ENCODE measurements at places on chromosomes 2 and 18.

- DNase-seq: no peak
Observed at GRCh38 chr18:13620206-13620672, 106.1 kb downstream of the FAM210A start.

- no peak for DNase-seq
Observed at GRCh38 chr2:10366601-10367270, 64.0 kb downstream of the HPCAL1 start.

DNA sequence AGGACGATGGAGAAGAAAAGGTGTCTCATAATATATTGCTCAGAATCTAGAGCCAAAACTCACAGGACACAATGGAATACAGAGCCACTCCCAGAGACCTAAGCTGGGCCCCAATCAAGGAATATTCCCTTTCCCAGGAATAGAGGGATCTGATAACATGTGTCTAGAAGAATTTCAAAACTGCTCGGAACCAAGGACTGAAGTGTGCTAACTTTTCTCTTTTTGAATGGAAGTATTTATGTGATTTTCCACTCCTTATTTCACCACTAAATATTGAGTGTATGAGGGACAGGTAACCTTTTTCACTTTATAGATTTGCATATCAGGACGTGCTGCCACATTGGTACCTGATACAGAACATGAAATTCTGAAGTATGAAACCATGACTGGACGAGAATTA lies 9.2 kb upstream of the C2orf69 start:
- DNase-seq: no peak

GRCh38 chr2:142869461-142870106 lies 7.9 kb upstream of the KYNU start:
- no peak for DNase-seq

DNA sequence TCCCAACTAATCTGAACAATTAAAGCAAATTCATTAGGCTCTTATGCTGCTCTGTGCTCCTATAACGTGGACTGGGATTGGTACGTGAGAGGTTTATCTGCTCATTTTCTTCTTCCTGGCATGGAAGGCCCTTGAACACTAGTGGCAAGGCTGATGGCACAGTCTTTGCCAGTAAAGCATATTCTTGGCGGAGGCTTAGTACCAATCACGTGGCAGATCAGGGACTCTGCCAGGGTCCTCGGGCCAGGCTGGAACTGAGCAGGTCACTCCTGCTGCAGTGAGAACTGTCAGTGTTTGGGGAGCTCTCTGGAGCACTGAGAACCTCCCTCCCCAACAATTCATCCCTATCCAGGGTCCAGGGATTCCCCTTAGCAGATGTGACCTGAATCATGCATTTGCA lies 3.7 kb upstream of the ALPK2 start:
- no peak for DNase-seq

DNA sequence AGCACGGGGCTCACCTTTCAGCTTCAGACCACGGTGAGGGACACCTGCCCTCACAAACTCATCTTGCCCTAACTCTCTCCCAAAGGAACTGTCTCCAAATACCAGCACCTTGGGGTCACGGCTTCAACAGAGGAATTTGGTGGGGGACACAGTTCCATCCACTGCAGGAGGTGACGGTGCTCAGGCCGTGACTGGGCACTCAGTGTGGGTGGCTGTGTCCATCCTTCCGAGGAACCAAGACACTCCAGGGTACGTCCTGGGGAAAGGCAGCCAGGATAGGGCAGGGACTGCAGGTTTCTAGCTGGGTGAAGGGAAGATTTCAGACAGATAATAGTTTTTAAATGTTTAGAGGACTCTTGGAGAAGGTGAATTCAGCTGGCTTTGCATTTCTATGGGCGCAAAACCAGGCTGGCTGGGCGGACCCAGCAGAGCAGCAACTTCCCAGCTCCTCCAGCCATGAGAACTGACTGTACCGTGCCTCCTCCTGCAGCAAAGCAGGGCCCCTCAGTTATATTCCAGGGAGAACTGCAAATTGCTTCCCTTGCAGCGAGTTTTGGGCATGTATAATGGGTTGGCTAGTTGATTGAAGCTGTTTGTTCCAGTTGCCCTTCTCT lies 23.9 kb upstream of the ALLC start:
- DNase-seq: no peak

DNA sequence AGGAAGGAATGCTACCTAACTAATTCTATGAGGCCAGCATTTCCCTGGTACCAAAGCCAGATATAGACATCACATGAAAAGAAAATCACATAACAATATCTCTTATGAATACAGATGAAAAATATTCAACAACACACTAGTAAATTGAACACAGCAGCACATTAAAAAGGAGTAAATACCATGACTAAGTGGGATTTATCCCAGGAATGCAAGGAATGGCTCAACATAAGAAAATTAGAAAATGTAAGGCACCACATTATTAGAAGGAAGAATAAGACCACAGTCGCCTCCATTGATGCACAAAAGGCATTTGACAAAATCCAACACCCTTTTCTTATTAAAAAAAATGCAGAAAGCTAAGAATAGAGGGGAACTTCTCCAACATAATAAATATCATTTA lies 133.9 kb downstream of the TTC32 start:
- DNase-seq: no peak

DNA sequence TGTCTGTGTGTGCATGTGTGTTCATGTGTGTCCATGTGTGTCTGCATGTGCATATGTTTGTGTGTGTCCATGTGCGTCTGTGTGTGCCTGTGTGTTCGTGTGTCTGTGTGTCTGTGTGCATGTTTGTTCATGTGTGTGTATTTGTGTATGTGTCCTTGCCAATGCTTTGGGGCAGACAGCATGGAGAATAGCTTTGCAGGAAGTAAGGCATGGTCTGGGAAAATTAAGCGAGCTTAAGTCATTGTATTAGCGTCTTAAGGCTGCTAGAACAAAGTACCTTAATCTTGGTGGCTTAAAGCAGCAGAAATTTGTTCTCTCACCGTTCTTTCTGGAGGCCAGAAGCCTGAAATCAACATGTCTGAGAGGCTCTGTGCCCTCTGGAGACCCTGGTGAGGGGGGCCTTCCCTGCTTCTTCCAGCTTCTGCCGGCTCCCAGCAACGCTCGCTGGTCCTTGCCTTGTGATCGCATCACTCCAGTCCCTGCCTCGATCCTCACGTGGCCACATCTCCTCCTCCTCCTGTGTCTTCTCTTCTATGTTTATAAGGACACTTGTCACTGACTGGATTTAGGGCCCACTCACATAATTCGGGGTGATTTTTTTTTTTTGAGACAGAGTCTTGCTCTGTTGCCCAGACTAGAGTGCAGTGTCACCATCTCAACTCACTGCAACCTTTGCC lies 3.8 kb downstream of the NEU2 start:
- DNase-seq: no peak
